Stimulated activated CD8-positive, alpha-beta memory T cell treated with anti-CD3 and anti-CD28 coated beads, Interleukin-12 subunit alpha, Interleukin-12 subunit beta, amount 100 ng/mL, for 1 hour (primary cell): ENCODE measurements at places on chromosomes 3 and 15.
A peak's percentile ranks its signal among the peaks of the same experiment; 100 is the strongest.

DNA sequence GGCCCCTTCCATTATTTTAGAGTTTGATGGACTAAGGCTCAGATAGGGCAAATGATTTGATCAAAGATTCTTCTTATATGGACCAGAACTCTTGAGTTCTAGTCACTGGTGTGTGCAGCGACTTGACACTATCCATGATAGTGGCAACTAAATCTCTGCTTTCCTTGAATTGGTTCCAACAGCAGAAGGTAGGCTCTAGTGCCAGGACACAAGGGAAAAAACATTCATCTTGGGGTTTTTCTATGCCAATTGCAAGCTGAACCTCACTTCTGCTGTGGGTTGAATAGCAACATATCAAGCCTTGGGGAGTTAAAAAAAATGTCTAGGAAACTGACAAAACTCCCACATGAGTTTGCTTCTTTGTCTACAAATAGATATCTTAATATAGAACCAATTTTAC is 35.1 kb downstream of the CTXND1 start:
- DNase-seq: no peak

DNA sequence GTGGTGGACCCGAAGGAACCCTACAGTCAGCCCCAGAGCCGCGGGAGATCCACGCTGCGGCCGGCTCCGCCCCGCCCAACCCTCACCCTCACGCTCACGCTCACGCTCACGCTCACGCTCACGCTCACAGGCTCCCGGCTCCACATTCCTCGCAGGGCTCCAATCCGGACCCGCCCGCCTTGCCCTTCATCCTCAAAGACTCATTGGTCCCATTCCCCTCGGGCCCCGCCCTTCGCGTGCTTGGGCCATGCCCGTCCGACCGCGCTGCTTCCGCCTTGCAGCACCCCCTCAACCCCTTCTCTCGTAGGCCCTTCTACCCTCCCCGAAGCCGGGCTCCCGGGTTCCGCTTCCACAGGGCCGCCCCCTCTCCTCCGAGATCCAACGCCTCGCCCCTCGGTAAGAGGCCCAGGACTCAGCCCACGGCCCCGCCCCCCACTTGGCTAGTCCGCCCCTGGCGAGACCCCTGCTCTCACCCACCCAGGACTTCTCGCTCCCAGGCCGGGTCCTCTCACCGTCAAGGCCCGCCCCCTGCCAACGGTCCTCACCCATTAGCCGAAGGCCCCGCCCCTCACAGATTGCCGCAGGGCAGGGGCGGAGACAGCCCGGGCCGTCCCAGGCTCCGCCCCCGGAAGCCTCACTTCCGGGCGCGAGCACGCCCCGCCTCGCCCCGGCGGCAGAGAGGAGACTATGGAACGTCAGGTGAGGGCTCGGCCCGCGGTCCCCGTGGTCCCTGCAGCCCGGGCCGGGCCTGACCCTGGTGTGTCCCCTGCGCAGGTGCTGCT is at the start of gene APEH:
APEH (plus strand) TSS at position 637 of the 782 bp plus-strand sequence; CDS start at position 688, 51 bp downstream.
- DNase-seq: peak; percentile 90

- DNase-seq: no peak
These were observed 23.9 kb upstream of the RHO start for GRCh38 chr3:129504471-129505100.

DNA sequence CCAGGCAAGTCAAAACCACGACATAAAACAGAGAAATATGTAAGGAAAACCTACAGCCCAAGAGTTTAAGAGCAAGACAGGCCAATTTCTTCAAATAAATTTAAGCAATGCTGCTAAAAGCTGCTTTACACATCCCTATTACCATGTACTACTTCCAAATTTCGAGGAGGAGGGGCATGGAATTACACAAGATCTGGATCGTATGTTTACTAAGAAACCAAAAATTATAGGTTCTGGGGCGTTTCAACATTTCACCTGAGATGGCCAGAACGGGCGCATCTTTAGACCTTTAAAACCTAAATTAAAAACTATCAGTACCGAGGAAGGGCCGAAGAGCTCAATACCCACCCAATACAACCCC is 664 bp upstream of the NR2C2 start:
- DNase-seq: no peak

- no peak for DNase-seq
These were observed 6.0 kb upstream of the PLCB2 start for GRCh38 chr15:40313531-40314398.

DNA sequence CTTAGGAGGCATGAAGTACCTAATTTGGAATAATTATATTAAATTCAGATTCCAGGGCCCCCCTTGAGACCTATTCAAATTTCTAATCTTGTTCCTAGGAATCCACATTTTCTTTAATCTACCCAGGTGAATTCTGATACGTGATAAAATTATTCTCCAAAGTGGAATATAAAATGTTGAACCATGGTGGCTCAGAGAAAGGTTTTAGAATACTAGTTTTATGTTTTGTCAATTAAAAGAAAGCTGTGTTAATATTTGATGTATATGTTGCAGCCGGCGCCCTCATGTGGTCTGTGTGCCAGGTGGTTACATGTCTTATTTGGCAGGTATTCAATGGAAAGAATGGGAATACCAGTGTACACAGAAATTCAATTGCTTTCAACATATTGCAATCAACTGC is 321.8 kb downstream of the FEZF2 start:
- no peak for DNase-seq

DNA sequence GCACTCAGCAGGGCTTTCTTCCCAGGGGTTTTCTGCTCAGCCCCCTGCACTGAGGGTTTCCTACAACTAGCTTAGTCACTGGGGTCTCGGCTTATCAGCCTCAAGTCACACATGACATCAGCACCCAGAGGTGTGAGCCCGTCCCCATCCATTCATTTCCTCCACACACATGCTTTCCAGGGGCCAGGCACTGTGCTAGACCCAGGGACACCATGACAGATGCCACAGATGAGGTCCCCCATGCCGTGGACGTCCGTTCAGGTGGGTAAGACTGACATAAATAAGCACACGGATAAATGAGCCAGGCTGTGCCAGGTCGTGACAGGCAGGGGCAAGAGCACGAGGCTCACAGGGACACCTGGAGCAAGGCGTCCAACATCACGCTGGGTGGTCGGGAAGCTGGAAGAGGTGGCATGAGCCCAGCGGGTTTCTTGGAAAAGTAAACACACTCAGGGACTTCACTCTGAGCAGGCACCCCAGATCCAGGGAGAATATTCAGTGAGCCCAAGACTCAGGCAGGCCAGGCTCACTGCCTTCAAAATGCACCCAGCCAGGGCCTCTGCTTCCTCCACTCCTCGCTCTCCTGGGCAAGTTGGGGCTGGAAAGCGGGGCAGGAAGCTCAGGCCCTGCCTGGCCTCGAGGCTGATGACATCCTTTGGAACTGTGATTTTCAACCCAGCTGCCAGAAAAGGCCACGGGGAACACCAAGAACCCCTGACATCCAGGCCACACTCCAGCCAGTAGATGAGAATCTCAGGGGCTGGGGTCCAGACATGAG is 139.3 kb downstream of the CHSY1 start:
- no peak for DNase-seq

GRCh38 chr3:463252-464192 is 267.0 kb downstream of the CHL1 start:
- DNase-seq: no peak

DNA sequence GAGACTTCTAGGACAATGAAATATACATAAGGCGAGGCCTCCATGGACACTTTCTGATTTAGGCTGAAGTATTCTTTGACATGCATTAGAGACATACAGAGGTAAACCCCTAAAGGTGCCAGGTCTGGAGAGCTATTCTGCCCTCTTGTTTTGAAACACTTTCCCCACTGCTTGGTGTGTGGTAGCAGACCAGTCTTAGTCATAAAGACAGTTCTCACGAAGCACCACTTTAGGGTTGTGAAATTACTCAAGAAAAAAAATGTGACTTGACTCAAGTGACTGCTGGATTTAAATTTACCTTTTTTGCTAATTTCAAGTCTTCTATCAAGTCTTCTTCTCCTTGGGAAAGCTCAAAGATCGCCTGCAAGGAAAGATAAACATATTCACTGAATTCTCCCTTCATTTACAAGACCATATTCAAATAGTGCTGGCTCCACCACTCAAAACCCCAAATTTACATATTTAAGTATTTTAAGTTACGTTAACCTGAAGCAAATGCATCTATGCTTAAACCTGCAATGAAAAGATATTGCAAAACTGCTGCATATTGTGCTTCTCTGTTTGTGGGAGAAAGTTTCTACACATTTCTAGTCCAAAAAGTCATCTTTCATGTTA is 48.4 kb downstream of the ARHGEF3 start:
- DNase-seq: peak; percentile 24

DNA sequence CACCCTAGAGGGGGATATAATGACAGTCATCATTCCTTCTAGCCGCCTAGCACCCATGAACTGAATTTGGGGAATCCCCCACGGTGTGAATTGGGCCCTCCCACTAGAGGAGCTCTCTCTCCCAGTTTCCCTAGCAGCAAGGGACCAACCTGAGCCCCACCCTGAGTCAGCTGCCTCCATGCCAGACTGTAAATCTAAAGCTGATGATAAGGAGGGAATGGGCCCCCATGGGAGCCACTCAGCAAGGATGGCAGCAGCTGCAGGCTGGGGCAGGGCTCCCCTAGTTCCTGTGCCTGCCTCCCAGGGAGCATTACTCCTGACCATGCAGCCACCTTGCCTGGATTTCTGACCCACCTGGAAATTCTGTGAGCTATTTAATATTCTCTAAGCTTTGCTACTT is 57.0 kb upstream of the PXYLP1 start:
- DNase-seq: no peak

- DNase-seq: no peak
These were observed 14.2 kb upstream of the MAGI1 start for GRCh38 chr3:66052721-66053549.

GRCh38 chr3:130395916-130396315 is 50.4 kb downstream of the COL6A5 start:
- no peak for DNase-seq

GRCh38 chr3:59565125-59565524 is 515.3 kb upstream of the CFAP20DC start:
- DNase-seq: no peak

DNA sequence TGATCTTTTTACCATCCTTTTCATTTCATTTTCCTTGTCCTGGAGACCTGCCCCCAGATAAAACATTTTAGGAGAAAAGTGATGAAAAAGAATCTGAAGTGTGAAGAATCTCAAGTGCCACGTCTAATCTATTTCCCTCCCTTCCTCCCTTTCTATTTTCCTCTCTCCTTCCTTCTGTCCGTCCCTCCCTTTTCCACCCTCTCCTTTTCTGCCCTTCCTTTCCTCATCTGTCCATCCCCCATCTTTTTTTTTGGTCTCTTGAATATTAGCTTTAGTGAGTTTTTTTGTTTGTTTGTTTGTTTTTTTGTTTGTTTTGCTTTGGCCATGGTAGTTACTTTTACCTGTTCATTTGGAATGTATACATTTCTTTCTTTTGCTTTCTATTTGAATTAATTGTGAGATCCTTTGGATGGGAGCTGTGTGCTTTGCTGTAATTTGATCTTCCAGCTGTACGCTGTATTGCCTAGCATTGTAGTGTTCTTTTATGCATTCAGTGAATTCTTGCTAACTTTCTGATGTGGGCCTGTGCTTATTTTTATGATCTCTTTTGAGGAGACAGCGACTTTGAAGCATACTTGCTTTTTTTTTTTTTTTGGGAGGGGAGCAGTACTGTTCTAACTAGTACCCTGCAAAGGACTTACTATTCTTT is 19.2 kb downstream of the CDIN1 start:
- DNase-seq: no peak

DNA sequence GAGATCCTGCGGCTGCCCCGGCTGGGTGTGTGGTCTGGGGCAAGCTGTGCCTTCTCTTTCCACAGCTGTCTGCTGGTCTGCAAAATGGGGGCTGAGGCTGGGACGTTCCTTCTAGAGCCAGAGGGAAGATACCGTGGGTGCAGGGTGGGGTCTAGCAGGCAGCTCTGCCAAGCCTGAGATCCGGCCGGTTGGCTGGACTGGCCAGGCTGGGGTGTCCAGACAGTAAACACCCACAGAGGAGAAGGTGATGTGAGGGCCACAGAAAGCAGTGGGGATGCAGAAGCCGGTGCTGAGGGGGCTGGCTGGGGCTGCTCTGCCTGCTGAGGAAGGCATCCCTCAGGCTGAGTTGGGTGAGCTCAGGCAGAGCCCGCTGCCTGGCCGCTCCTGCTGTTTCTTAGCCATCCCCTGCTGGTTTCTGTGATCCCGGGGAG is 46.1 kb downstream of the FBLN2 start:
- no peak for DNase-seq

- peak; percentile 12 for DNase-seq
These were observed 639 bp downstream of the MKRN3 start for GRCh38 chr15:23566071-23566554.

DNA sequence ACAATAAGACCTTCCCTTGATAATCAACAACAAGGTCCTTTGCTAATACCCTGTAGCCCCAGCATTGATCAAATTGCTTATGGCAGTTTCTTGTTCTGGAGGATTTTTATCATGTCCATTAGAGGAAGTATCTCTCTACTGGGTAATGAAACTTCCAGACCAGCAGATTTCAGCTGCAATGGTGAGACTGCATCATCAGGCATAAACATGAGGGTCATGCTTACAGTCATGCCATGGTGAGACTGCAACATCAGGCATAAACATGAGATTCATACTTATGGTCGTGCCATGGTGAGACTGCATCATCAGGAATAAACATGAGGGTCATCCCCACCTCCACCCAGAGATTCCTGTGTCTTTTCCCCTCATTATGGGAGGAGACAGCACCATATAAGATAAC is 129.0 kb upstream of the LIPC start:
- DNase-seq: no peak

GRCh38 chr3:65077124-65077523 is 389.3 kb upstream of the ADAMTS9 start:
- no peak for DNase-seq

- DNase-seq: no peak
These were observed 237.7 kb downstream of the NR1D2 start for GRCh38 chr3:24182756-24183155.

DNA sequence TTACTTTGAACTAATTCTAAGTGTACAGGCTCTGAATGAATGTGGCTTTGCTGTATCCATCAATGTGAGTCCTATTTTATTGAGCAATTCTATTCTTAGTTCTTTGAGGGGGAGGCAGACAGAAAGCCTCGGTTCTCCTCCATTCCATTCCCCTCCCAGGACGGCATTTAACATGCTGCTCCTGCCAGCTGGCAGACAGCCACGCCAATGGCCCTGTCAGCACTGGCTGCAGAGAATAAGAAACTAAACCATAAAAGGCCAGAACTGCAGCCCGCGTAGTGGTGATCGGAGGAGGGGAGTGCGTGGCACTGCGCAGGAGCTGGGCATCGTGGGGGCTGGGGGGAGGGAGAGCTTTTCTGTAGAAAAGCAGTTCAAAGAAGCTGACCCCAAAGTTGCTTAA is 76.0 kb upstream of the HACD2 start:
- no peak for DNase-seq

- no peak for DNase-seq
These were observed 3.1 kb upstream of the CXCR6 start for GRCh38 chr3:45940004-45940780.

DNA sequence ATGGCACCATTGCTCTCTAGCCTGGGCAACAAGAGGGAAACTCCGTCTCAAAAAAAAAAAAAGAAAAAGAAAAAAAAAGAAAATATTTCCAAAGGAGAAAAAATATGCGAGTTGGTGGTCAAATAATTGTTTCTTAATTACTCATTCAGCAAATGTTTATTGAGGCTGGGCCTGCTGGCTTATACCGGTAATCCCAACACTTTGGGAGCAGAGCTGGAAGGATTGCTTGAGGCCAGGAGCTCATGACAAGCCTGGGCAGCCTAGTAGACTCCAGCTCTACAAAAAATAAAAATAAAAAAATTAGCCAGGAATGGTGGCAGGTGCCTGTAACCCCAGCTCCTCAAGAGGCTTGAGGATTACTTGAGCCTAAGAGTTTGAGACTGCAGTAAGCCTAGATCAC is 4.1 kb downstream of the KNL1 start:
- DNase-seq: no peak
